Stimulated activated CD4-positive, alpha-beta T cell treated with anti-CD3 and anti-CD28 coated beads, Interleukin-4, amount 100 ng/mL, for 48 hours (primary cell): ENCODE measurements at places on chromosomes 13 and 19.

- DNase-seq = no peak
Observed at GRCh38 chr13:20521364-20522115, 4.1 kb downstream of the CRYL1 start.

DNA sequence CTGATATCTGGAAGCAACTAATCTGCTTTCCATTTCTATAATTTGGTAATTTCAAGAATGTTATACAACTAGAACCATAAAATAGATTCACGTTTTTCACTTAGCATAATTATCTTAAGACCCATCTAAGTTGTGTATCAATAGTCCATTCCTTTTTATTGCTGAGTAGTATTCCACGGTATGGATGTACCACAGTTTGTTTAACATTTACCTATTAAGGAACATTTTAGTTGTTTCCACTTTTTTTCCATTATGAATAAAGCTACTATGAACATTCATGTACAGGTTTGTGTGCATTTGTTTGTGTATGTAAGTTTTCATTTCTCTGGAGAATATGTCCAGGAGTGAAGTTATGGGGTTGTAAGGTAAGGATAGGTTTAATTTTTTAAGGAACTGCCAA, 18.3 kb upstream of the ZNF112 start:
- DNase-seq = no peak

- no peak for DNase-seq
Observed at GRCh38 chr13:103531278-103531677, 465.1 kb upstream of the SLC10A2 start.

GRCh38 chr19:28184997-28185396, 1028.0 kb downstream of the UQCRFS1 start:
- DNase-seq = no peak

- DNase-seq = no peak
Observed at GRCh38 chr13:83666141-83666540, 216.1 kb downstream of the SLITRK1 start.

DNA sequence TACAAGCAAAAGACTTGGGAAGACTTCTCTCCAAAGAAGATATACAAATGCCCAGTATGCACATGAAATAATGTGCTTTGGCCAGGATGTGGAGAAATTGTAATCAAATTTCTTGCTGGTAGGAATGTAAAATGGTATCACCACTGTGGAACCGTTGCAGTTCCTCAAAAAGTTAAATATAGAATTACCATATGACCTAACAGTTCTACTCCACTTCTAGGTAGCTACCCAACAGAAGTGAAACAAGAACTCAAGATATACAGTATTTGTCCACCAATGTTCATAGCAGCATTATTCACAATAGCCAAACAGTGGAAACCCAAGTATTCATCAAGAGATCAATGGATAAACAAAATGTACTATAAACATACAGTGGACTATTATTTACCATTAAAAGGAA, 95.0 kb upstream of the KLF5 start:
- no peak for DNase-seq

- DNase-seq = no peak
Observed at GRCh38 chr19:2035590-2035991, 15.5 kb downstream of the MKNK2 start.

DNA sequence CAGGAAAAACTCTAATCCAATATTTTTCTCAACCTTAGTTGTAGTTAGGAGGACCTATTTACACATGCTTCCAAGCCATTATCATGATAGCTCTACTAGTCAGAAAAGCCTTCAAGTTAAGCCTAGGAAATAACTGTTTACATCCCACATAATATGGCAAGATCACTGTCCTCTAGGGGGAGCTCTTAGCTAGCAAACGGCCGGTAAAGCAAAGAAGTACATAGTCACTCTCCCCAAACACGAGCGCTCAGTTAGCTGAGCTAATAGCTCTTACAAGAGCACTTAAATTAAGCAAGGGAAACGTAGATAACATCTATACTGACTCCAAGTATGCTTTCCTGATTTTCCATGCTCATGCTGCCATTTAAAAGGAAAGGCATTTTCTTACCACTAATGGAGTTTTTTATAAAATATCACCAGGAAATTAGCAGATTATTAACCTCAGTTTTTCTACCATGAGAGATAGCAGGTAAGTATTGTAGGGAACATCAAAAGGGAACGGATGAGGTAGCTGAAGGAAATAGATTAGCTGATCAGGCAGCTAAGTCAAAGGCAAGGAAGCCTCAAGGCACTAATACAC, 100.6 kb upstream of the PABPC3 start:
- peak; percentile 47 for DNase-seq

DNA sequence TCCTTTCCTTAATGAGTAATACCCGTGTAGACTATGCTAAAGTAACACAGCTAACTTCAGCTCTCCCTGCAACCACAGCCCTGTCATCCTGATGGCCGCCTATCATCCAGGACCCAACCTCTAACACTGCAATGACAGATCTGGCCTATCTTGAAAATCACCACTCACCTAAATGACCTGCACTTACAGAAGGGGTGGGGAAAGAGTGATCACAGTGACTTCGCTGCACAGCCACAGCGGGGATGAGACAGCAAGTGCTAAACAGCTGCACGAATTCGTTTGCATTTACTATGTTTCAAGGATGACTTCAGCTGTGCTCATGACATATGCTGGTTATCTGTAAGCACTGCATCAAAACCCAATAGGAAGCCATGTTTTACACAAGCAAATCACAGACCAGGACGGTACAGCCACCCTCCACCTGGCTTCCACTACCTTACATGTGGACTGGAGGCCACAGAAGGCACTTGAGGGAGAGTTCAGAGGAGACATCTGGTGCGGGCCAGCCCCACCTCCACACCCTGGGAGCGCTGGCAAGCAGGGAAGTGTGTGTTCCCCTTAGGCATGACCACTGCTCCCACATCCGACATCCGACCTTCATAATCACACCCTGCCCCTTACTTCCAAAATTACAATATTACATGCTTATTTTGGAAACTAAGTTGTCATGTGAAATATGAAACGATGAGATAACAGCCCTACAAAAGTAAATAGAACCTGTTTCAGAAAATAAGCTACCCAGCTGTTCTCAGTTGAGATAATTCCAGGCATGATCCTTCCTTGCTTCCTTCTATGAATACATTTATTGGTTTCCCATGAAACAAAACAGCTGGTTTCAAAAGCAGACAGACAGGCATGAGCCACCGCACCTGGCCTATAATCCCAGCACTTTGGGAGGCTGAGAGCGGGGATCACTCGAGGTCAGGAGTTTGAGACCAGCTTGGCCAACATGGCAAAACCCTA, 95.7 kb downstream of the STK24 start:
- DNase-seq = peak; percentile 32

- no peak for DNase-seq
Observed at GRCh38 chr13:30844548-30845296, 61.3 kb upstream of the MEDAG start.

- DNase-seq = no peak
Observed at GRCh38 chr19:41699968-41700323, 8.5 kb upstream of the CEACAM5 start.

DNA sequence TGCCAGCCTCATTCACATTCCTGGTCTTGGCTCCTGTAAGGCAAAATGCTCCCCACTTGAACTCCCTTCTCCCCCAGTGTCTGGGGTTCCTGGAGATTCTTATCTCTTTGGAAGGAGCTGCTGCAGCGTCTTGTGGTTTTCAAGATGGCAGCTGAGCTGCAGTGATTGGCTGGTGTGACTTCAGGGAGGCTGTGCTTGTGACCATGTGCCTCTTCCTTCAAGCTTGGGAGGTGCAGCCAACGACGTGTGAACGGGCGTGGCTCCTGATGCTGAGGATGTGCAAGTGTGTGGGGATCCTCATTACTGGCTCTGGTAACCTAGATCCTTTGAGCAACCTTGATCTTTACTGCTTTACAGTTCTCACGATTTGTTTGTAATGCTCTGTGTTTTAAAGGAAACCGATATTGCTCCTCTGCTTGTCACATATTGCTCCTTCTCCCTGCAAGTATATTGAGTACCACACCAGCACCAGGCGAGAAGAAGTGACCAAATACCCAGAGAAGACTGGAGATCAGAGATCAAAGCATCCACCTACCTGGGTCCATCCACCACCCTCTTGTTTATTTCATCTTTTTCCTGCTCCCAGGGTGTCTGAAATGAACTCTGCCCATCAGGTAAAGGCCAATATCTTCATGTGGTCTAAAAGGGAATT, 208.5 kb downstream of the FGF9 start:
- no peak for DNase-seq

DNA sequence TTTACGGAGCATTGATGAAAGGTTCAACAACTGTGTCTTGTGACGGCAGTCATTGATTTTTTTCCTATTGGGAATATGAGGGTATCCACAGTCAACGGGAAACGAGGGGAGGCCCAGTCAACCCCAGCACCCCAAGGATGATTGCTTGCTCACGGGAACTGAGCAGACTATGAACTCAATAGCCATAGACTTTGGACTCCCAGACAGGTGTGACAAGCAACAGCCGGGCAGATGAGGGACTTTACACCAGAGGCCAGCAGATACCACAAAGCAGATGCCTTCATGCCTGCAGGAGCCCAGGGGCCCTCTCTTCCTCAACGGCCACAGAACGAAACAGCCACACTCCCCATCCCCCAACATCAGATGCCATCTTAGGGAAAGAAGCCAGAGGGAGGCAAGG, 80.3 kb upstream of the FLT1 start:
- no peak for DNase-seq

DNA sequence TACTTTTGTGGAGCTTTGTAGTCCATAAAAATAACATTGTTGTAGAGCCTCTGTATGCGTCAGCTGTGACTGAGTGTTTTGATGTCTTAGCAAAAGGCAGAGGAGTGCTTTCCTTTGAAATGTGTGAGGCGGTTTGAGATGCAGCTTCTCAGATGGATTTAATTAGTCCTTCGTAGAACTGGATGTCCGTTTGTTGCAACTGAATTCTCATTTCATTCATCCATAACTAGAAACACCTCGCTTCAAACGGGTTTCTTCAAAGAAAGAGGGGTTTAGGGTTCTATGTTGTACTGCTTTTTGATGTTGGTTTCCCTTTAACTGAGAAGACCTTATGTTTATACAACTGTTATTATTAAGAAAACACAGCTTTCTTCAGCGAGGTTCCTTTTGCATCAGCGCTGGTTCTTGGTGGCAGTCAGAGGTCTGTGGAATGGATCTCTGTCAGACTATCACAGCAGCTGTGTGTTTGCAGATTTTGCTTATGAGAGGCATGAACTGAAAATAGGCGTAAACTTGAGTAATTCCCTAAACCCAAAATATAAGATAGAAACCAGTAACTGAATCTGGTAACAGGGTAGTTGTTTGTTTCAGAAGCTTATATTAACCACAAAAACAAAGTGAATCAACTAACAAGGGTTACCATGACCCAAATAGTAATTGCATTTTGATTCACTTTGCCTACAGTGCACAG, 194.4 kb downstream of the GGACT start:
- no peak for DNase-seq

DNA sequence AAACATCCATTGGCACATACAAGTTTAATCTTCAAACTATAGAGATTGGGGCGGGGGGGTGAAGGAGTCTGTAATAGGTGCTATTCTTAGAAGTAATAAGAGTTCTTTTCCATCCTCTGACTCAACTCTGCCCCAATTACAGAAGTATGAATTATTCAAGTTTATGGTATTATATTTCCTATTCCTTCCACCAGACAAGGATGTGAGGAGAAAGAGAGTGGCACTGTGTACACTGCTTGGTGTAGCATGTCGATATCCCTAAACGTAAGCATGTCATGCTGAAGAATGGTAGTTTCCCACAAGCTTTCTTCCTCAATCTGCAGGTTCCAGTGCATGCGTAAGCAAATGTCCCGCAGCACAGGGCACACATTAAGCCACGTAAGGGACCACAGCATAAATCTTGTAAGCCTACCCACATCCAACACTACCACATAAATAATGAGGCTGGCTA, 14.1 kb downstream of the BRD4 start:
- DNase-seq = no peak

DNA sequence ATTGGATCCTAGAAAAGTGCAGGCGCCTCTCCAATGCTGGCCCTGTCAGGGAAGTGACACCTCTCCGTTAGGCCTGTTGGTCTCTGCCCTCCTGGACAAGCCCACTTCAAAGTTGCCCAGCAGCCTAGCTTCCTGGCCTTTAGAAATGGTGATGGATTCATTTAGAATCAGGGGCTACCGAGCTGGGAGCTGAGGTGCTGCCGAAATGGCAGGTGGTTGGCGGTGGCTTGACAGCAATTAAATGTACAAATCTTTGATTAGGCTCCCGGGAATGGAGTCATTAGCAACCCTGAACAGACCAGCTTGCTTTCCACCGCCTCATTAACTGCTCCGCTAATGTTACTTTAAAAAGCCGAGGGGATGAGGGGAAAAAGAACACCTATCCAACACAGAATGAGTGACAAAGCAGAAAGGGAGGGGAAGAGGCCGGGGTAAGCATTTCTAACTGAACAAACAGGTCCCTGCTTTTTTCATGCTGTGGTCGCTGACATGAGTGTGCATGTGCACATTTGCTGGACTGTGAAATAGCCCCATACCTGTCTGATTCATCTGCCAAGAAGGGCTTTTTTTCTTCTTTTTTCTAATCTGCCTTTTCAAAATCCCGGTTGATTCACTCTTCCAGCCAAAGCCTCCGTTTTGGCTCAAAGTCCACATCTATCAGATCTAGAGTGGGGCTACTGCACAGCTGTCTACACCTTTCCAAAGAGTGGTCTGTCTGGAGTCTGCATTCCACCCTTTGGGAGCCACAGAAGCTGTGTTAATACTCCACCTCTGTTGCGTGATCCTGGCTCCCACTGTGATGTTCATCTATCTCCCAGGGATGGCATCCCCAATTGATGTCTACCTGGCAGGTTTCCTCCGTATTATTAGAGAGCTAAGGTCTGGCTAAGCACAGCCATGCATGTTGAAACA, 431.9 kb downstream of the COG6 start:
- no peak for DNase-seq

DNA sequence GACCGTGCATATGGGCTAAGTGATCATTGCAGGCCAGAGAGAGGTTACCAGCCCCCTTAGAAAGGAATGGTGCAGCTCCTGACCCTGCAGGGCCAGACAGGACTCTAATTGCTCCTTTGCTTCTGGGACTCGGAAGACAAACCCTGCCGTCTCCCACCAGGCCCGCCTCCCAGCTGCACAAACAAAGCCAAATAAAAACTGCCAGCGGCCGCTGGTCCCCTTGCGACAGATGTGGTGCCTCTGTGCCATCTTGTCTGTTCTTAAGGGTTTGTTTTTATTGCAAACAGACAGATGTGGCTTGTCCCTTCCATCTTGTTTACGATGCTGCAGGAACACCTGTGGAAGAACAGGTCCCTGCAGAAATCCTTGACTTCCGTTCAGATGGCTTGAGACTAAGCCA, 434.4 kb upstream of the TSHZ3 start:
- no peak for DNase-seq

DNA sequence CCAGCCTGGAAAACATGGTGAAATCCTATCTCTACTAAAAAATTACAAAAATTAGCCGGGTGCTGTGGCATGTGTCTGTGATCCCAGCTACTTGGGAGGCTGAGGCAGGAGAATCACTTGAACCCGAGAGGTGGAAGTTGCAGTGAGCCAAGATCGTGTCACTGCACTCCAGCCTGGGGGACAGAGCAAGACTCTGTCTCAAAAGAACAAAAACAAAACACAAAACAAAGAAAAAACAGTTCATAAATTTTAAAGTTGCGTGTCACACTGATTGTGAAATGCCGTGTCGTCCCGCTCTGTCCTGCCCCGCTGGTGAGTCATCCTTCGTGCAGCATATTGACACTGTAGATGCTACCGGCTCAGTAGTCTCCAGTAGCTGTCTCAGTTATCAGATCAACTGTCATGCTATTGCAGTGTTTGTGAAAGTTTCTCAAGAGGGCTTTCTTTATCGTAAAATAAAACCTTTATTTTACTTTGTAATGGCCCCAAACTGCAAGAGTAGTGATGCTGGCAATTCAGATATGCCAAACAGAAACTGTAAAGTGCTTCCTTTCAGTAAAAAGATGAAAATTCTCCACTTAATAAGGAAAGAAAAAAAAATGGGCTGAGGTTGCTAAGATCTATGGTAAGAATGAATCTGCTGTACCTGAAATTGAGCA, 36.4 kb upstream of the IGFL1 start:
- no peak for DNase-seq
